Stimulated activated CD8-positive, alpha-beta memory T cell treated with anti-CD3 and anti-CD28 coated beads, Interleukin-15, amount 100 ng/mL, for 24 hours (primary cell): ENCODE measurements at places on chromosomes 16 and 17.

- no peak for DNase-seq
Observed at GRCh38 chr16:81307770-81308169, 7.0 kb upstream of the GAN start.

GRCh38 chr17:43907425-43907981 lies at the start of gene MPP2:
TSS of gene MPP2 (minus strand) at chr17:43907536. CDS start at chr17:43904460, 3,076 bp downstream.
- DNase-seq: no peak

DNA sequence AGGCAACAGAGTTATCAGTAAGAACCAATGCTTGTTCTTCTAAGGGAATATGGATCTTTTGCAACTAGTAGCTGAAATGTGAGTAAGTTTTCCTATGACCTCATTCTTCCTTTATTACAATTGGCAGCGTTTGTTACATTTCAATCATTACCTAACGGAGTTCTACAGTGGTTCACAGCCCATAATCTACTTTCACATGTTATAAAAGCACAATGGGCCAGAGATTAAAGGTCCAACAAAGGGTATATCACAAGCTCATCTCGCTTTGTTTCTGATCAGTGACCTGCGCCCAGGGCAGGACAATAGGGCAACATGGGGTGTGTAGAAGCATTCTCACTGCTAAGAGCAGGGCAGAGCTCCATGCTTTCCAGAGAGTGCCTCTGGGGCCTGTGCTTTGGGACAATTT lies 279.9 kb upstream of the DYNLRB2 start:
- no peak for DNase-seq

DNA sequence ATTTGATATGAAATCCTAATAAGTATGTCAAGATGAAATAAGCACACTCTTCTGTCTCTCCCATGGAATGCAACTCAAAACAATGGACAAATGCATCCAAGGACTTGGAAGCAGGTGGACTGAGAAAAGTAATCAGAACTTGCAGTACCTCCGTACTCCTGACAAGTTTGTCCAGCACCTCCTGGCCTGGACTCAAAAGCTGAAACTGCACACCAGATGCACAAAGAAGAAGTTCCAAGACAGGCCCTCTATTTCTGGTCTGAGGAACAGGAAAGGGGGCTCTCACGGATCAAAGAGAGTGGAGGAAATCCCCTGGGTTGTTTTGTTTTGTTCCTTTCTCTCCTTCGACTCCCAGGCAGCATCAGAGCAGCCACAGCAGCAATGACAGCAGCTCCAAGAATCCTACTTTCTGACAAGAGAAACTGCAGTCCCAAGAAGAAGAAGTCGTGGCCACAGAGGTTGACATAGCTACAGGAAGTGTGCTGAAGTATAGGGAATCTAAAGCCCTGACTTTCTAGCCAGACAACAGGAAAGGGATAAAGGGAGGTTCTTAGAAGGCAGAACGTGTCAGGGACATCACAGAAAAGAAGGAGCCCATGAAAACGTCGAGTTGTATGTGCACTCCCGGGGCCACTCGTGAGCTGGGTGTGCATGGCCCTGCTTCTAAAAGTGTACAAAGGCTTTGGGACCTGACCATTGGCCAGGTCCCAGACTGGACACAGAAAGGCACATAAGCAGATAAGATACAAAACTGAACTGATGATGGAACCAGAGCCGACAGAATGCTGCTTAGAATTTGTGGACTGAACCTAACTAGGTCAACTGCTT lies 29.3 kb downstream of the AKAP10 start:
- DNase-seq: no peak

- no peak for DNase-seq
Observed at GRCh38 chr17:66975614-66976378, 11.3 kb downstream of the CACNG4 start.

- no peak for DNase-seq
Observed at GRCh38 chr17:9878786-9879525, 26.1 kb downstream of the RCVRN start.

DNA sequence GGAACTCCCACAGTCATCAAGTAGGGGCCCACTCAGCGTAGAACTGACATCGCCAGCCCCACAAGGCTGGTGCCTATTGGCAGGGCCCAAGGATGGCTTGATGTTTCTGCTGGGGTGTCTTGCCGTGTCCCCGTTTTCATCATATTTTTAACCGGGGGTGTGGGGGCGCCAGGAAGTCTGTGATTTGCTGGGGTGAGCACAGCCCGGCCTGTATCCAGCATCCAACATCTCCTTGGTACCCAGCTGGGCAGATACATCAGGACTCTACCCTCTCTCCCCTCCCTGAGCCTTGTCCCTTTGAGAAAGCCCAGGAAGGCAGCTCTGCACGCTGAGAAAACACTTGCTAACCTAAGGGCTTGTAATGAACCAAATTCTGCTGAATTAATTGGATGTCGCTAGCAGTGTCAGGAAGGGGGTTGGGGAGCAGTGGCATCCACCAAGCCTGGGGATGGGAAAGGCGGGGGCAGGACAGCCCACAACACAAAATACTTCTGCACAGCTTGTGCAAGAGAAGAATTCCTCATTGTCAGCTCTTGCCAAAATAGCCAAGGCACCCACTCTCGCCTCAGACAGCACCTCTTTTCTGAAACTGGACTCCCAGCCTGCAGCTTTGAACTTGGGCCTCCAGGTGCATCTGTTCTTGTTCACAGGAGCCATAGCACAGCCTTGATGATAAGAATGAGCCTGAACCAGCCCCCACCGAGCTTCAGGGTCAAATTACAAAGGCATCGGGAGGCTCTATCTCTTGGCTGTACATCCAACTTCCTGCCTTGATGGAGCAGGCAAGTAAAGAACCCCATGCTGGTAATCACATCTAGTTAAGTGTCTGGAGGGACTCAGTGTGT lies 63.7 kb upstream of the LYRM9 start:
- no peak for DNase-seq

DNA sequence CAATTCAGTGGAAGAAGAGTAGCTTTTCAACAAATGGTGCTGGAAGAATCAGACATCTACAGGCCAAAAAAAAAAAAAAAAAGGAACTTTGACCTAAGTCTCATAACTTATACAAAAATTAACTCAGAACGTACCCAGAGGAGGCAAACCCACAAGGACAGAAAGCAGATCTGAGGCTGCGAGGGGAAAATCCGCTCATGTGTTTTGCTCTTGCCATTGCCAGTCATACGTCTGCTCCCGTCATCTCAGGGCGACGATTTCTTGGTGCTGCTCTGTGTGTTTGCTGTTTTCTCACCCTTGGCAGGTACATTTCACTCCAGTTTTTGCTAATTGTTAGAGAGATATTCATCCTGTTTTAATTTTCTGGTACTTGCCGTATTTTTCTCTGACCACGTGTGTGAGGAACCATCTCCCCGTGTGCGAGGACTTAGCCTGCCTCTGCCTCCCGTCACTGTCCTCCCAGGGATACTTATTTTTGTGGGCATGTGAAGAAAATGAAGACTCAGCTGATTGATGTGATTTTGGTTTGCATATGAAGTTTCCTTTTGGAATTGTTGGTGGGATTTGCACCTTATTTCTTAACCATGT lies 33.4 kb upstream of the ACSF3 start:
- no peak for DNase-seq

DNA sequence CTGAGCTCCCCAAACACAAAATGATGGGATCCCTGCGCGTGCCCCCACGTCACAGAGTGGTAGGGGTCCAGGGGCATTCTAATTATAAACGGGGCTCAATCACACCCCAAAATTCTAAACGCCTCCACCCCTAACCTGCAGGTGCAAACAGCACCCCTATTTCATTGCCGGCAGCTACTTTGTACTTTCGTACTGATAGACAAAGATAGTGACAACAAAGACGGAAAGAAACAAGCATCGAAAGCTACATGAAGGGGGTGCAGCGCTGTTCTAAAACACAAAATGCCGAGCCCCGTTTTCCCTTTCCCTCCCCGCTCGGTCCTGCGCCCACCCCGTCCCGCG lies 13.9 kb downstream of the MIS12 start:
- DNase-seq: no peak

DNA sequence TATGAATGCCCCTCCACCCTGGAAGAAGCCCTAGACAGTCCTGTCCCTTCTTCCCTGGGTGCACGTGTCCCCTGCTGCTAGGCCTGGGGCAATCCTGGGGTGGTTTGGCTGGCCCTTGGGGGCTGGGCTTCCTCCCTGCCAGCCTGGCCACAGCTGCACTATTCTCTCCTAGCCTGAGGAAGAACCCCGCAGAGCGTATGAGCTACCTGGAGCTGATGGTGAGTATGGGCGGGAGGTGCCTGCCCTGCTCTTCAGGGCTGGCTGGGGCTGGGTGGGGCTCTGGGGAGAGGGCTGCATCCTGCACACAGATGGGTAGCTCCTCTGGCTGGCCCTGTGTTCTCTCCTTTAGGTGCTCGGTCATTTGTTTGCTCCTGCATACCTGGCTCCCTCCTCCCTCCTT lies 28.8 kb downstream of the MAP2K3 start:
- DNase-seq: no peak

DNA sequence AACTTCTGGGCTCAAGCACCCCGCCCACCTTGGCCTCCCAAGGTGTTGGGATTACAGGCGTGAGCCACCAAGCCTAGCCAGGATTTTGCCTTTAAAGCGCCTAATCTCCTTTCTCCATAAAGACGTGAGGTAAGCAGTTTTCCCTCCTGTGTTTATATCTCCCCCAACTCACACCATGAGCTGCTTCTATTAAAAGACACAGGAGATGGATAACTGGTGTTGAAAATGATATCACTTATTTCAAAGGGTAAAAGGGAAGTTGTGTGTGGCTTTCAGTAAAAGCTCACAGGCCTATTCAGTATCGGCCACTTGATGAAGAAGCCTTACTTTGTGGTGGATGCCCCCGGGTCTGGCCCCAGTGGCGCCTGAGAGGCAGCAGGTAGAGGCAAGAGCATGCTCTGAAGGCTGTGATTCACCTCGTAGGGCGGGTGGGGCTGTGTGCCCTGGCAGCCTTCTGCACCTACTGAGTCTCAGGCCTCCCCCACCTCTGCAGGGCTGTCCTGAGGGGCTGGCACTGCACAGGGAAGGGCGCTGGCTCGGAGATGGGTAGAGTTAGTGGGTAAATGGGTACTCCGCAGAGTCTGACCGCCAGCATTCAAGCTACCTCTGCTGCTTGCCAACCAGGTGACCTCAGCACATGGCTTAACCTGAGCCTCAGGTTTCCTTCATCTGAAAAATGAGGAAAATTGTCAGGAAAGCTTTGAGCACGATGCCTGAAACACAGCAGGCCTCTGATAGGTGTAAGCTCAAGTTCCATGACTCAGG lies 146.8 kb downstream of the CLEC16A start:
- DNase-seq: no peak

- DNase-seq: no peak
Observed at GRCh38 chr16:28013392-28013791, 50.1 kb downstream of the GSG1L start.

- DNase-seq: no peak
Observed at GRCh38 chr17:3636908-3637373, 381 bp downstream of the CTNS start.

GRCh38 chr17:50200457-50201275 lies 765 bp downstream of the COL1A1 start:
- peak; percentile 52 for DNase-seq

DNA sequence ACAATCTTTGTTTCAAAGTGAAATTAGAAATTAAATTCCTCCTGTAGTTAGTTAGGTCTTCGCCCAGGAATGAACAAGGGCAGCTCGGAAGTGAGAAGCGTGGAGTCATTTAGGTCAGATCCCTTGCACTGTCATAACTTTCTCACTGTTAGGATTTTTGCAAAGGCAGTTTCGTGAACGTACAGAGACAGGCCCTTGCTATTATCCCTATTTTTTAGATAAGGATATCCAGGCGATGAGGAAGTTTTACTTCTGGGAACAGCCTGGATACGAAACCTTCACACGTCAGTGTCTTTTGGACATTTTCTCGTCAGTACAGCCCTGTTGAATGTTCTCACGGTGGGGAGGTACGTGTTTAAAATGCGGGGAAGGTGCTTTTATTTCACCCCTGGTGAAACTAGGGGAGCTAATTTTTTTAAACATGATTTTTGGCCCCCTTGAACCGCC lies 318 bp upstream of the RBL2 start:
- DNase-seq: no peak
